ENCODE measurements at places on chromosomes 2 and 18.

DNA sequence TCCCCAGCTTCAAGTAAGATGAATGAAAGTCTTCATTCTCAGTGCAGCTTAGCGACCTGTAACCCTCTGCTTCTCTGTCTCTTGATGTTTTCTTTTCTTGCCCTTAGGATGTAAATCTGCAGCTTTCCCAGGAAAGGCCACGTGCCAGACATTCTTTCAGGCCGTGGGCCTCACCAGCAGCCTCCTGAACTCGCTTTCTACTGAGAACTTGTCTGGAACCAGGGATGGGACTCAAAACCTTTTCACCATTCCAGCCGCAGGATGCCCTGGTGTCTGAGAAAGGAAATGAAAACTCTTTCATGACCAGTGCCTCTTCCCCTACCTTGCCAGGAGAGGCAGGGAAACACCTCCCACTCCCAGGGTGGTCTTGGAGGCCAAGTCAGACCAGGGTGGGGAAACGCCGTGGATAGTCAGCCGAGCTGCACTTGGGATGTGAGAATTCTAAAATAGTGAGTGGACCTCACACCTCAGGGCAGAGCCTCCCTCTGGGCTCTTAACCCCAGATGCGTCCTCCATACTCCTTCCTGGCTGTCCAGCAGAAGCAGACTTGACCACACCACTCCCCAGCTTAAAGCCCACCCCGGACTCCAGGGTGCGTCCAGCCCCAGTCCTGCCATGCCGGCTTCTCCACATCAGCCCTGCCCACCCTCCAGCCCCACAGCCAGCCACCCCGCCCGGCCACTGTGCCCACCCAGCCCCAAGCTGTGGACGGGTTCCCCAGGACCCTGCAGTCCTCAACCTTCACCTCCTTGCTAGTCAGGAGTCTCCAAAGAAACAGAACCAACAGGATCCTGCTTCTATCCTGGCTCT lies 115.5 kb downstream of the TWIST2 start:
- no peak for DNase-seq

- DNase-seq: no peak
These were observed 247.7 kb downstream of the GLI2 start for GRCh38 chr2:120983344-120983743.

DNA sequence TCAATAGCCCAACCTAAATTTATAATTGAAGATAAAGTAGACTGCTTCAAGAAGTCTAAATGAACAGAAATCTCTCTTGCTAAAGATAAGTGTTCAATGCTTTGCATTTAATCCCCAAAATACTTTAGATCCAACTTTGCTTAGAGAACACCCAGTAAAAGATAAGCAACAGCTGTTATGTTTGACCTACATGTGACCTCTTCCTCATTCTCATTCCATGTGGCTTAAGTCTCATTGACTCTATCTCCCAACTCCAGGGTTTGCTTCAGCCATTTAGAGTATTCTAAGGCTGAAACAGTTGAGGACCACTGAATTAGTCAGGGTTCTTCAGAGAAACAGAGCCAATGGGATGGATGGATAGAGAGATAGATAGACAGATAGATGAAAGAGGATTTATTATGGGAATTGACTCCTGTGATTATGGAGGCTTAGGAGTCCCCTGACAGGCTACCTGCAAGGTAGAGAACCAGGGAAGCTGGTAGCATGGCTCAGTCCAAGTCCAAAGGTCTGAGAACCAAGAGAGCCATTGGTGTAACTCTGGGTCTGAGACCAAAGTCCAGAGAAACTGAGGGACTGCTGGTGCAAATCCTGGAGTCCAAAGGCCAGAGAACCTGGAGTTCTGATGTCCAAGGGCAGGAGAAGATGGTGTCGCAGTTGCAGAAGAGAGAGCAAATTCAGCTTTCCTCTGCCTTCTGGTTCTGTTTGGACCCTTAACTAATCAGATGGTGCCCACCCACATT lies 32.1 kb downstream of the CRYGD start:
- DNase-seq: no peak

DNA sequence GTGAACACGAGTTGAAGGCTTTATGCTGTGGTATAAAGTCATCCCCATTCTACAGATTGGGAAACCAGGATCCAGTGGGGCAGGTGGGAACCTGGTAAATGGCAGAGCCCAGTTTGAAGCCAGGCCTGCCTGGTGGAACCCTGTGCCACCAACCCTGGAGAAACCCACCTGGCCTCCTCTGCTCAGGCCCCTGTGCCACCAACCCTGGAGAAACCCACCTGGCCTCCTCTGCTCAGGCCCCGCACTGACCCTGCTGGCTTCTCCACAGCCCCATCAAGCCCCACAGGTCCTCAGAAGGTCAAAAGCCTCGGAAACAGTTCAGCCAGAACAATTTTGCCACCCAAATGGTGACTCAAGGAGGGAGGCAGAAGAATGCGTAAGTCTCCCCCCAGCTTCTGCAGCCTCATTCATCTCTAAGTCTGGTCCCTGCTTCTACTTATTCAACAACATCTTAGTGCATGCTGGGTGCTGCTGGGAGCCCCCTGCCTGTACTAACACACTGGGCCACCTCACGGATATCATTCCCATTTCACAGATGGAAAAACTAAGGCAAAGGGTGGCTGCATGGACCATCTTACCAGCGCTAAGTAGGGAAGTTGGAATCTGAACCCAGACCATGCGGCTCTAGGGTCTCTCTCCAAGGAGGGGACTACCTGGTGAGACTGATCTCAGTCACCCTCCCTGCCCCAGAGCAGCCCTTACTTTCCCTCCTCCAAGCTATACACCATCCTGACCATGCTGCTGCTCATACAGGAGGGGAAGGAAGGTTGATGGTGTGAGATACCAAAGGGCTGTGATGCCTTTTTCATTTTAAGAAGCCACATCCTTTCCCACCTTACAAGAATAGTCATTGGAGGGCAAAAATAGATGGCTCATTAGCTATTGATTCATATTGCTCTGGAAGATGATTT lies 93.7 kb upstream of the ID2 start:
- DNase-seq: no peak

- no peak for DNase-seq
These were observed 87.6 kb downstream of the MAIP1 start for GRCh38 chr2:200042944-200043343.

DNA sequence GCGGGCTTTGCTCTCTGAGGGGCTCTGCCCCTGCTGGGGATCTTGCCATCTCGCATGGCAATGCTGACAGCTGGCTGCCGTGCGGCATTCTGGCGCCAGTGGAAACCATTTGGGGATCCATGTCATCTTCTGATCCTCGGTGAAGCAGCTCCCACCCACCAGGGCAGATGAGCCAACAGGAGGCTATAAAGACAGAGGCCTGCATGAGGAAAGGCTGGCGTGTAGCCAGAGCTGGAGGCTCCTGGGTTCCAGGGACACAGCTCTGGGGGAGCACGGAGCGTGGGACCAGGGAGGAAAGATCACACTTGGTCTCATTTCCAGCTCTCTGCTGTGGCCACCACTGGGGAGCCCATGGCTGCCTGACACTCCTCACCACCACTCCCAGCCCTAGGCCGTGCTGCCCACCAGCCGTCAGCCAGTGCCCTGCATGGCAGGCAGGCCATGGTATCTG lies 145.8 kb downstream of the ZFP36L2 start:
- no peak for DNase-seq

DNA sequence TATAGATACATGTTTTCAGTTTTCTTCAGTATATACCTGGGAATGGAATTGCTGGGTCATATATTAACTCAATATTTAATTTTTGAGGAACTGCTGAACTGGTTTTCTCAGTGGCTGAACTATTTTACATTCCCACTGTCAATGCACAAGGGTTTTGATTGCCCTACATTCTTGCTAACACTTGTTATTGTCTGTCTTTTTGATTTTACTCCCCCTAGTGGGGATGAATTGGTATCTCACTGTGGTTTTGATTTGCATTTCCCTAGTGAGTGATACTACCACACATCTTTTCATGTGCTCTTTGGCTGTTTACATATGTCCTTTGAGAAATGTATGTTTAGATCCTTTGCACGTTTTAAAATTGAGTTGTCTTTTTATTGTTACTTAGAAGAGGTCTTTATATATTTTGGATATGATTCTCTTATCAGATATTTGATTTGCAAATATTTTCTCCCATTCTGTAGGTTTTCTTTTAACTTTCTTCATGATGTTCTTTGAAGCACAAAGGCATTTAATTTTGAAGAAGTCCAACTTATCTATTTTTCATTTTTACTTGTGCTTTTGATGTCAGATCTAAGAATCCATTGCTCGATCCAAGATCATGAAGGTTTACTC lies 36.2 kb downstream of the ASB1 start:
- peak; percentile 70 for DNase-seq

GRCh38 chr2:23563673-23564614 lies 179.0 kb downstream of the KLHL29 start:
- DNase-seq: peak; percentile 41

GRCh38 chr2:112623913-112624777 lies 21.6 kb upstream of the SLC20A1 start:
- DNase-seq: no peak

GRCh38 chr18:35171315-35171987 lies 69.4 kb upstream of the ZNF397 start:
- no peak for DNase-seq

DNA sequence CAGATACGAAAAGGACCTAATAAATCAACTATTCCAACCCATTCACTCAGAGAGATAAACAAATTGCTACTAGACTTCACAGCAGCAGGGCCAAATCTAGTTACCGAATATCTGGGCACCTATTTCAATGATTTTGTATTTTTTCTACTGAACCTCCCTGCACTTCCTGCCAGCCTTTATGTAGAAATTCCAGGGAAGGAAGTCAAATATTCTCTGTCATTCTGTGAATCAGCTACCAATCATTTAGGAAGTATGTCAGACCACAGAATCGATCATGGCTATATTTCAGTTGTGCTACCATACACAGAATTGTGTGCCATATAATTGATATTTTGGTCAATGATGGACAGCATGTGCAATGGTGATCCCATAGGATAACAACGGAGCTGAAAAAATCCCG lies 109.6 kb upstream of the SPOPL start:
- DNase-seq: no peak

GRCh38 chr18:62332431-62332830 lies 7.3 kb downstream of the TNFRSF11A start:
- DNase-seq: no peak

DNA sequence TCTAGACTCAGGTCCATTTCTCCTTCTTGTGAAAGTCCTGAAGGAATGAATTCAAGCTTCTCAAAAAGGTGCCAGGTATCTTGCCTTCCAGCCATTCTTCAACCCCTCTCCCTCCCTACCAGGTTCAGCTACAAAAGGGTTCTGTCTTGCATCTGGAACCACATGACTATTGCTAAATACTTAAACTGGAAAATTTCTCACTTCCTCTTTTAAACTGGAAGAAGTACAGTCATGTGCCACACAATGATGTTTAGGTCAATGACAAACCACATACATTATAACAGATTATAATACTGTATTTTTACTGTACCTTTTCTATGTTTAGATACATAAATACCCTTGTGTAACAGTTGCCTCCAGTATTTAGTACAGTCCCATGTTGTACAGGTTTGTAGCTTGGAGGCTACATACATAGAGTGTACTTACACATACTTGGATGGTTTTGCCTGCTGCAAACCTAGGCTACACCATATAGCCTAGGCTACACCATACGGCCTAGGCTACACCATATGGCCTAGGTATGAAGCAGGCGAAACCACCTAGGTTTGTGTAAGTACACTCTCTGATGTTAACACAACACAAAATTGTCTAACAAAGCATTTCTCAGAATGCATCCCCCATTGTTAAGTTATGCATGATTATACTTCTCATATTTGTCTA lies 142.0 kb upstream of the DNMT3A start:
- no peak for DNase-seq

- DNase-seq: peak; percentile 20
These were observed 286.2 kb upstream of the VRK2 start for GRCh38 chr2:57760381-57760801.

DNA sequence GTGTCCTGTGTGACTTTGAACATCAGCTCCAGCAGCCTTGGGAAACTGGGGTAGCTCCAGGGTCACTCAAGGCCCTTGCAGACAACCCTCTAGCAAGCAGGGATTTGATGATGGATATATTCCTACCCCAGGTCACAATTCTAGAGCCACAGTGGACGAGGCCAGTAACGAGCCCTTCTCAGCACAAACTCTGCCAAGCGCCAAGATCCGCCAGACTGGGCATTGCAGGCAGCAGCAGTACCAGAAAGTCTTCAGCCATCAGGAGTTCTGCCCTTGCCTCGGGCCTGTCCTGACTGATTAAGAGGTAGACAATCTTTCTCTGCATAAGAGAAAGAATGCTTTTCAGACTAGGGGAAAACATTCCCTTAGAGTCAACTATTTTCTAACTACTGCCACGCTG lies 259.1 kb downstream of the FBXO15 start:
- no peak for DNase-seq

- DNase-seq: no peak
These were observed 136.9 kb upstream of the GATA6 start for GRCh38 chr18:22032392-22032961.

- DNase-seq: peak; percentile 30
These were observed 822 bp downstream of the PSMG2 start for GRCh38 chr18:12703664-12704063.

GRCh38 chr2:557635-558301 lies 119.4 kb downstream of the TMEM18 start:
- DNase-seq: peak; percentile 36

DNA sequence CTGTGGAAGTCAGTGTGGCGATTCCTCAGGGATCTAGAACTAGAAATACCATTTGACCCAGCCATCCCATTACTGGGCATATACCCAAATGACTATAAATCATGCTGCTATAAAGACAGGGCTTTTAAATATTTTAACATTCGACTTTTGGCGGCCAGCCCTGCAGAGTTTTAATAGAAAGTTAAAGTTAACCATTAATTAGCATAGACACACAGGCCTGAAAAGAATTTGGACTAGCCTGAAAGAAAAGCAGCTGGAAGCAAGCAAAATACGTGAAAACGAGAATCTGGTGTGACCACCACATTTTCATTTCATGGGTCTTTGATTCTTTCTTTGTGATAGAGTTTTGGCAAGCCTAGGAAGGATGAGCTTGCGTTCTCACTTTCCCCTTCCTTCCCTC lies 184.0 kb downstream of the SCG2 start:
- no peak for DNase-seq

- no peak for DNase-seq
These were observed 137.7 kb downstream of the TANC1 start for GRCh38 chr2:159106109-159106508.

DNA sequence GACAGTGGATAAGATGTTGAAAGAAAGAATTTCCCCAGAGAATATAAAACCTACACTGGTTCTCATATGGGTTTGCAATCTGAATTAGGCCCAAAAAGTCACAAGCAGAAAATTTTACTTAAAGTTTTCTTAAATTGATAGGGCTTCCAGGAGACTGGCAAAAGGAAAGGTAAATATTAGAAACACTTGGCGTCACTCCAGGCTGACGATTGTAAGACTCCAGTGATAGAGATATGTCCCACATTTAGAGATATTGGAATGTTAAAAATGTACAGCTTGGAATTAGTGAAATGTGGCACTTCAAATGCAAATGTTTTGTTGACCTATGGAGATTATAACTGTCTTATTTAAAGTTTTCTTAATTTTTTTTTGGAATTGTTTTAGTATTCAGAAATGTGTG lies 14.0 kb downstream of the YIPF4 start:
- DNase-seq: no peak

DNA sequence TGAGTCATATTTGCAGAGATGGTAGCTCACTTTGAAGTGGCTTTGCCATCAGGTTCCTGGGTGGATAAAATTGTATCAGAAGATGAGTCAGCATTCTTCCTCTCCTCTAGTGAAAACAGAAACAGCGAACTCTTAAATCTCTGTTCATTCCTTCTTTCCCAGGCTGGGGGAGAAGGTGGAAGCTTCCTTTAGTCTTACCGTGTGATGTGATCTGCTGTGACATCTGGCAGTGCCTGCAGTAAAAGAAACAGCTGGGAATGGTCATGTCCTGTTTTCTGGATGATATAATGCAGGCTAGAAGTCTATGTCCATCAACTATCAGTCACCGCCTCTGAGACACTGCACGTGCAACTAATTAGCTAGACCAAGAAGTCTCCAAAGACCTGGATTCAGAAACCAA lies 171.6 kb downstream of the VAPA start:
- DNase-seq: no peak
